Mesangial cell (primary cell): ENCODE measurements at places on chromosomes 12 and 14. TPM values are rescaled to one million over a fixed set of nuclear protein-coding genes. Genes with fewer than 3 reads are reported as not detected.

Gene ERGIC2
- total RNA-seq: 26.1 and 27.1 TPM in 2 replicates

Gene AMN
- total RNA-seq: 1.4 TPM in 1 of 2 replicates, not detected in the other

Gene AKAP6
- total RNA-seq: 0.81 and 2.0 TPM in 2 replicates

Gene HCAR3
- total RNA-seq: 0.16 TPM in 1 of 2 replicates, not detected in the other

Gene BICDL1
- total RNA-seq: 0.65 and 10.4 TPM in 2 replicates

Gene PRMT5
- 58.3 and 102 TPM in 2 replicates for total RNA-seq

Gene CSRP2
- total RNA-seq: 12.7 and 44.8 TPM in 2 replicates

Gene SLC6A13
- total RNA-seq: 0.16 and 3.0 TPM in 2 replicates

Gene PELI2
- 2.6 and 6.8 TPM in 2 replicates for total RNA-seq

Gene MMP19
- total RNA-seq: 0.98 and 3.7 TPM in 2 replicates

Gene BATF
- total RNA-seq: not detected in 2 replicates

Gene SIX1
- total RNA-seq: 8.9 and 11.7 TPM in 2 replicates

Gene C14orf132
- total RNA-seq: 2.1 and 5.7 TPM in 2 replicates

Gene OR6C2
- total RNA-seq: not detected in 2 replicates

Gene PAPLN
- total RNA-seq: 10.9 and 106 TPM in 2 replicates

Gene FZD10
- 0.49 and 0.51 TPM in 2 replicates for total RNA-seq

Gene C14orf180
- total RNA-seq: not detected in 2 replicates

Gene NFATC4
- total RNA-seq: 15.3 and 30.9 TPM in 2 replicates

Gene SMOC1
- total RNA-seq: 0.13 and 0.16 TPM in 2 replicates

Gene MYH6
- total RNA-seq: not detected in 2 replicates

Gene RTL1
- total RNA-seq: under 0.01 and 0.16 TPM in 2 replicates

Gene MYF5
- 0.16 TPM in 1 of 2 replicates, not detected in the other for total RNA-seq

Gene SLC2A13
- total RNA-seq: 4.4 and 7.4 TPM in 2 replicates

Gene RASSF9
- total RNA-seq: 1.3 and 7.2 TPM in 2 replicates

Gene LRFN5
- total RNA-seq: 0.33 and 4.1 TPM in 2 replicates

Gene DAZAP2
- total RNA-seq: 242 and 371 TPM in 2 replicates

Gene TPH2
- total RNA-seq: not detected in 2 replicates

Gene PPP1R3E
- 0.98 and 3.2 TPM in 2 replicates for total RNA-seq

Gene KCNH3
- total RNA-seq: 0.16 and 1.1 TPM in 2 replicates

Gene FICD
- 3.4 and 4.7 TPM in 2 replicates for total RNA-seq

Gene DBX2
- total RNA-seq: not detected in 2 replicates

Gene POP5
- 29.2 and 58.8 TPM in 2 replicates for total RNA-seq

Gene GPR137C
- 1.3 and 1.6 TPM in 2 replicates for total RNA-seq

Gene CTDSP2
- 69.4 and 122 TPM in 2 replicates for total RNA-seq

Gene EPYC
- total RNA-seq: 0.13 TPM in 1 of 2 replicates, not detected in the other

Gene DTX3
- total RNA-seq: 13.0 and 40.6 TPM in 2 replicates
